ENCODE measurements at places on chromosomes 3 and 15. TPM values are rescaled to one million over a fixed set of nuclear protein-coding genes. Genes with fewer than 3 reads are reported as not detected.

Gene WDR72
- total RNA-seq = not detected

Gene SLMAP
- total RNA-seq = 483 TPM

Gene PIK3R4
- total RNA-seq = 40.0 TPM

Gene TUSC7
- total RNA-seq = not detected

Gene TRIM59
- 2.2 TPM for total RNA-seq

DNA sequence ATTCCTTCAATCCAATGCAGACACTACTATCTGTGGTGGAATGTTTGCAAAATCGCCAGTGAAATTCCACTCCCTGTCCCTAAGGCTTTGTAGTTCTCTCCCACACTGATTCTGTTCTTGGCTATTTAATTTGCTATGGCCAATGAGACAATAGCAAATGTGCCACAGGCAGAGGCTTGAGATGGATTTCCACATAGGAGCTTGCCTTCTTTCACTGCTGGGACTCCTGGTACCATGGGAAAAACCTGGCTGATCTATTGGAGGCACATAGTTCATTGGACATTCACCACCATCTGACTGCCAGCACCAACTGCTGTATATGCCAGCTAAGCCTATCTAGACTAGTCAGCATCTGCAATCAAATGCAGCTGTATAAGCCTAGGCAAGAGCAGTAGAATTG lies 103.8 kb downstream of the NR1D2 start:
- no peak for DNase-seq
- no peaks in the 10 kb centered on the region for H3K36me3 ChIP-seq
- no peak overlapping the region for H3K27ac ChIP-seq
- no peaks in the 10 kb centered on the region for H3K4me1 ChIP-seq

GRCh38 chr15:76844096-76844495 lies 61.0 kb downstream of the SCAPER start:
- H3K4me3 ChIP-seq = no peak overlapping the region
- H3K4me1 ChIP-seq = no peaks in the 10 kb centered on the region
- H3K27me3 ChIP-seq = no peaks in the 10 kb centered on the region
- no peak overlapping the region for H3K27ac ChIP-seq
- DNase-seq = no peak

DNA sequence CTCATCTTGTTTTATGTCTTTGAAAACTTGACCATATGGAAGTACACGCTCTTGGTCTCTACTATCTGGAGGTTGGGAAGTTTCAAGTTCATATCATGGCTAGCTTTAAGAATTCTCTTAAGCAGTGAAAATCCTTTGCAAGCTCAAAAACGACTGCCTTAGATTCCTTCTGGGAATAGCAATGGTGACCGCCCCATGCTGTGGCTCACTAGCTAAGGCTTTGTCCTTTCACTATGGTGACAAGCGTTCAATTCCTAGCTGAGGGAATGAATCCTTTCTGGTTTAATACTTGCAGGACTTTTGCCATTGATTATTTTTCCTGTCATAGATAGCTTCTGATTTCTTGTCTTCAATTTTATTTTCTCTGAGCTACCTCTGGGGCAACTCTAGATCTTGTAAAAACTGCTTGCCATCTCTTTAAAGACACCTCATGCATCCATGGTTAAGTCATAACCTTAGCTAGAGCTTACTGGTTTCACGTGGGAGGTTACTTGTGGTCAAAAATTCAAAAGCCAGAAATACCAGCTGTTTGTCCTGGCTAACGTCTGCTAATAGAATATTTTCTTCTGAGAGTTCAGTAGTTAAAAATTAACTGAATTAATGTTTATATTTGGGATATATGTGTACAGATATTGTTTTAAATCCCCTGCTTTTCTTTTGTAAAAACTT lies 673.4 kb upstream of the CBLB start:
- H3K4me3 ChIP-seq = no peak overlapping the region
- no peaks in the 10 kb centered on the region for H3K36me3 ChIP-seq
- no peaks in the 10 kb centered on the region for H3K4me1 ChIP-seq
- DNase-seq = no peak
- no peaks in the 10 kb centered on the region for H3K27me3 ChIP-seq

DNA sequence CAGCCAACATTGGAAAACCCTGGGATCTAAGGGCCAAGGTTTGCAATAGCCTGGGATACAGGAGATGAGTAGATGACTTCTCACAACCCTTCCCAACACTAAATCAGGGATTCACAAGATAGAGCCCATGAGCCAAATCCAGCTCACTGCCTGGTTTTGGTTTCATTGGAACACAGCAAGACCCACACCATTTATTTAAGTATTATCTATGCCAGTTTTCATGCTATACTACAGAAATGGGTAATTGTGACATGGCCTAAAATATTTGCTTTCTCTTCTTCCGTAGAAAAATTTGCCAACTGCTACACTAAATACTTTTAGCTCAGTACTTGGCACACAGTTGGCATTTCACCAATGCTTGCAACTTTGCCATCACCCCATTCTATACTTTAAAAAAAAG lies 132.0 kb upstream of the LMCD1 start:
- DNase-seq = no peak
- H3K36me3 ChIP-seq = no peaks in the 10 kb centered on the region
- H3K4me1 ChIP-seq = no peaks in the 10 kb centered on the region
- H3K4me3 ChIP-seq = no peak overlapping the region
- no peak overlapping the region for H3K27ac ChIP-seq
- H3K27me3 ChIP-seq = no peaks in the 10 kb centered on the region

GRCh38 chr3:46544771-46545503 lies 21.2 kb downstream of the LRRC2 start:
- H3K27ac ChIP-seq = no peak overlapping the region
- no peaks in the 10 kb centered on the region for H3K27me3 ChIP-seq
- no peaks in the 10 kb centered on the region for H3K4me1 ChIP-seq
- H3K4me3 ChIP-seq = no peak overlapping the region
- peak; percentile 81 for DNase-seq
- H3K36me3 ChIP-seq = no peaks in the 10 kb centered on the region

GRCh38 chr3:69420781-69421520 lies 35.1 kb upstream of the FRMD4B start:
- no peaks in the 10 kb centered on the region for H3K36me3 ChIP-seq
- no peaks in the 10 kb centered on the region for H3K27me3 ChIP-seq
- no peaks in the 10 kb centered on the region for H3K4me1 ChIP-seq

DNA sequence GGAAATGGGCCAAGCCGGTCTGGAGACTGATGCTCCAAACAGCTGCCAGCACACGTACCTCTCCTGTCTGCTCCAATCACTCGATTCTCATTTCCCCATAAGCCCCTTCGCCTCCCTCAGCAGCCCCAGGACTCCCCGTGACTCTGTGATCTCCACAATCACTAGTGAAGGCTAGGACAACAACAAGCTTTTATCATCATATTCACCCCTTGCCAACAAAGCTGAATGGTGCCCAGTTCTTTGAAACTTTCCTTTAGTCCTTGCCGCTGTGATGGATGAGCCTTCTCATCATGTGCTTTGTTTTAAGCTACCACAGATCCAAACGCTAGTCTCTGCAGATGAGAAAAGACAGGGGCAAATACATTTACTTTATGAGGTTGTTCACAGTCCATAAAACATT lies 242.0 kb downstream of the SV2B start:
- H3K27me3 ChIP-seq = peaks cover 11% of the 10 kb centered on the region
- H3K36me3 ChIP-seq = no peaks in the 10 kb centered on the region
- no peak overlapping the region for H3K27ac ChIP-seq
- DNase-seq = no peak

- H3K4me3 ChIP-seq = no peak overlapping the region
- H3K27me3 ChIP-seq = no peaks in the 10 kb centered on the region
- no peaks in the 10 kb centered on the region for H3K36me3 ChIP-seq
- no peaks in the 10 kb centered on the region for H3K4me1 ChIP-seq
These were observed 530.5 kb downstream of the FHIT start for GRCh38 chr3:60720736-60721135.

Data from esophagus muscularis mucosa (tissue), 4 donors.